ENCODE measurements at places on chromosomes 2 and 18.

- no peak for DNase-seq
Observed at GRCh38 chr2:219022041-219022440, 19.3 kb downstream of the CFAP65 start.

DNA sequence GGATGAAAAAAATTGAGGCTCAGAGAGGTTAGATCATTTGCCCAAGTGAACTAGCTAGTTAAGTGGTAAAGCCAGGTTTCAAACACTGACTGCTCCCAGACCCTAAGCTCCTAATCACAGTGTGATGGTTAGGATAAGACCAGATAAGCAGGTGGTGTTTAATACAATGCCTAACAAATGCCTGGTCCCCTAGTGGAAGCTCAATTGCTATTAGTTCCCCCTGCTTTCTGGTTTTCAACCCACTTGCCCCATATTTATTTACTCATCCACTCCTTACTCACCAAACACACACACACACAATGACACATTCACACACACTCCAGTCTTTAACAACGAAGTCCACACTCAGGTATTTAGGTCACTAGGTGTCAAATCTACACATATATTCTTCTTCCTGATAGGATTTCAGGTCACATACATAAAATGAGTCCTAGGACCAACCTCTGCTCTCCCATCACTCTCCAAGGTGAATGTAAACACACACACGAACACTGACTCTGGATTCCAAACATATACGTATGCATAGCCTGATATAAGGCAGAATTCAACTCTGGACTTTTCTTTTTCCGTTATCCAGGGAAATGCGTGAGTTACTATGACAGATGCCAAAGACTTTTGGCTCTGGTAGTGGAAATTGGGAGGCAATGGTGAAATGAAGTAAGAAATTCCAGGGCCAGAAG, 73.6 kb upstream of the TSPYL6 start:
- DNase-seq, result no peak

DNA sequence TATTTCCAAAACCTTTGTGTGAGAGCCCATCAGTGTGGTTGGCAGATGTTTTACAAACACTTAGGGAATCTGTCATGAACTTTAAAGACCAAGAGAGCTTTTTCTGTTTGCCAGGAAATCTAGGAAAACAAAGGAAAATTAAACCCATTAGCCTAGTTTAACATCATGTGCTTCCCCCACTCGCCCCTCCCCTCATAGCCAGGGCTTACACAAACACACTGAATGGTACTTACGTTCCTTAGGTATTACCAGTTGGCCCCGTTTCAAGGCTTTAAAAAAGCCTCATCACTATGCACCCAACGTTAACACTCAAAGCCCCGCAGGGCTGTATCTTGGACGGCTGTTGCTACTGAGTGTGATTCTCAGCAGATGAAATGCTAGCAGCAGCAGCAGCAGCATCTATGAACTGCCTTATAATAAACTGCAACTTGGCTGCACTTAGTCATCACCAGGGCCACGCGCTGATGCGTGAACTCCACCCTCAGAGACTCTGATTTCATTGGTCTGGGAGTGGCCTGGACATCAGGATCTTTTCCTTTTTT, 20.1 kb upstream of the TTC39C start:
- peak; percentile 94 for DNase-seq

GRCh38 chr2:3041246-3041645, 336.4 kb downstream of the EIPR1 start:
- no peak for DNase-seq

DNA sequence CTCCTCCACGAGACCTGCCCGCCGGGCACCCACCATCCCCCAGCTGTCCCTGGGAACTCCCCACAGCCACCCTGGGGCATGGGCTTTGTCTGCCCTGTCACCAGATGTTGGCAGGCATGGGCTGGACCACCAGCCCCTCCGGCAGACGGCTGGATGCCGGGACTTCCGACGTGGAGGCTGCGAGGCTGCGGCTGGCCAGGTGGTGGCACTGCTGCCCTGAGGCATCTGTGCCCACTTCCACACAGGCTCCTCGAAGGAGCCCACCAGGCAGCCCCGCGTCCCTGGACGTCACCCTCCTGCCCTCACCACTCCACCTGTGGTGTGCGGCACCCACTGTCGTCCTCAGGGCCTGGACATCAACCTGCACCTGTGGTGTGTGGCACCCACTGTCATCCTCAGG, 319.9 kb upstream of the SALL3 start:
- DNase-seq, result no peak

DNA sequence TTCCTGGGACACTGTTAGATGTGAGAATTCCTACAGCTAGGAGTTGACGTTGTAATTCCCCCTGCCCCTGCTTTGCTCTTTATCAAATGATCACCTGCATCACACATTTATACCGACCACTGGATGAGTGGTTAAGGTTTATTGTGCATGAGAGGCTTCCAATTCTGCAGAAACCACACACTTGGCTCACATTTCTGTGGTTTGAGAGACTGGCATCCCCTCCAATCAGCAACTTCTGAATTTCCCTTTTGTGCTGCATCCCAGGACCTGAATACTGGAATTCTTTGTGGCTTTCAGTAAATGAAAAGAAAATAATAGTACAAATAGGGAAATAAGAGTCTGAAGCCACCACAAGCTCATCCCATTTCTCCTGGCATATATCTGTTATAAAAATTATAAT, 628.7 kb upstream of the PIK3C3 start:
- no peak for DNase-seq

DNA sequence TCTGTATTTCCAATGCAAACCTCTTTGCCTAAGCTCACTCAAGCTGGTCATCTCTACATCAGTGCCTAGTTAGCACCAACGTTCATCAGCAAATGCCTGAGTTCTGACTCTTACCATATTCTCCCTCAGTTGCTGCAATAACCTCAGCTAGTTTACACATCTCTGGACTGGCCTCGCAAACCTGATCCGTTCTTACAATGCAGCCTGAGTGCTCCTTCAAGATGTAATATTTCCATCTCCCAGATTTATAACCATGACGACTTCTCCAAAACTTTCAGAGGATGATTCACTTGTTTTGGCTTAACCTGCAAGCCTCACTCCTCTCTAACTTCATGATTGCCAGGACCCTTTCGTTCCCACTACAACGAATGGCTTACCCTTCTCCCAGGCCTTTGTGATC, 69.7 kb downstream of the DIPK1C start:
- no peak for DNase-seq

- no peak for DNase-seq
Observed at GRCh38 chr2:240974771-240975572, 23.4 kb upstream of the SNED1 start.

GRCh38 chr18:34933909-34934661, 107.1 kb upstream of the MAPRE2 start:
- DNase-seq, result no peak

DNA sequence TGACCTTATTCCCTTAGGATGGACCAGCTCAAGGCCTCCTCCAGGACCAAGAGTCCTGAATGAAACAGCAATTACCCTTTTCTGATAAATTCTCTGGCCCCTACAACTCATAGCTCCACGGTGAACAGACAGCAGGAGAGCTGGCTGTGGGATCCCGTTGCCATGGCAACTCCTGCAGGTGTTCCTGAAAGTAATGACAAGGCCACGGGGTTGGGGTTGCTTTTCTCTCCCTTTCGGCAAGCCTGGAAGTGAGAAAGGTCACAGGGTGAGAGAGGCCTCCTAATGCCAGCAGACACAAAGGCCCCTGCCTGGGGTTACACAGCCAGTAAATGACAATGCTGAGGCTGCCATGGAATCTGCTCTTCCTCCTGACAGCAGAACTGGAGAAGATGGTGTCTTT, 403.0 kb downstream of the NBAS start:
- DNase-seq, result no peak

GRCh38 chr2:202201220-202202160, 36.9 kb downstream of the SUMO1 start:
- DNase-seq, result no peak

DNA sequence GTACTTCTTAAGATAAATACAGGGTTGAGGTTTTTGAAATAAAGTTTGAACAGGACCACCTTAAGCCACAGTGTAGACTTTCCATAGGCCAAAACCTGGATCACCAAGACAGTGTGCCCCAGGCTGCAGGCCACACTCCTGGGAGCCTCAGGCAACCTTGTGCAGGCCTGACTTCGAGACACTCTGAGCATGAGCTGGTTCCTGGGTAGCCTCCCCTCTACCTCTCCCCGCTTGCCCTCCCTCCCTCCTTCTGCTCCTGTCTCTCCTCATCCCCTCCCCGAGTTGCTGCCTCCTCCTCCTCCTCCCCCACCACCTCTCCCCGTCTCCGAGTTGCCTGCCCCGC, 10.6 kb upstream of the PROC start:
- DNase-seq, result no peak

DNA sequence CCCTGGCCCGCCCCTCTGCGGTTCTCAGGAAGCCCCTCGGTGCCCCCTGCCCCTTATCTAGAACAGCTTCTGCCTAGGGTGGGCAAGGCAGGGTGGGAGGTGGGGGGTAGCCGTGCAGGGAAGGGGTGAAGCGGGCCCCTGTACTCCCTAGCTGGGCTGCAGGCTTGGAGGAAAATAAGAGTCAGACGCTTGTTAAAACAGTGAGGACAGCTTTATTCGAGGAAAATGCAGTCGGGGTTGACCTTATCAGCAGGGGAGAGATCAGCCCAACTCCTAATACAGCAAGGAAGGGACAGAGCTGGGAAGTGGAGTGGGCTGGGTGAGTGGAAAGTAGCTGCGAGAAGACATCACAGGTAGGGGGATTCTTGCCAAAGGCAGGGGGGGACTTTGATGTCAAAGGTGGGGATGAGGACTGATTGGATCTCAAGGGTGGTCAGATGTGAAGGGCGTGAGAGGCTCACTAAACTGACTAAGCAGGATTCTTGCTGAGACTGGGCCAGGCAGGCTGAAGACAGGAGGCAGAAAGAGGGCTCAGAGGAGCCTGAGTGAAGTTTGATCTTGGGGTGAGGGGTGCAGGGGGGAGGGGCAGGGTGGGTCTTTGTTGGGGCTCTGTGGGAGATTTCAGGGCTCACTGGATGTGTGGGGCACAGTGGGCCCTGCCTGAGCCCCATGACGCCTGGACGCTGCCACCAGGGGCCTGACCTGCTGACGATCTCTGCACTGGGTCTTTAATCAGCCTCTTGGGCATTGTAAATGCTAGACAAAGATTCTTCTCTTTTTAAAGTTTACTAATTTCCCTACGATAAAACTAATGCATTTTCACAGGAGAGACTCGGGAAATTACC, 29.9 kb downstream of the HPCAL1 start:
- DNase-seq, result no peak

DNA sequence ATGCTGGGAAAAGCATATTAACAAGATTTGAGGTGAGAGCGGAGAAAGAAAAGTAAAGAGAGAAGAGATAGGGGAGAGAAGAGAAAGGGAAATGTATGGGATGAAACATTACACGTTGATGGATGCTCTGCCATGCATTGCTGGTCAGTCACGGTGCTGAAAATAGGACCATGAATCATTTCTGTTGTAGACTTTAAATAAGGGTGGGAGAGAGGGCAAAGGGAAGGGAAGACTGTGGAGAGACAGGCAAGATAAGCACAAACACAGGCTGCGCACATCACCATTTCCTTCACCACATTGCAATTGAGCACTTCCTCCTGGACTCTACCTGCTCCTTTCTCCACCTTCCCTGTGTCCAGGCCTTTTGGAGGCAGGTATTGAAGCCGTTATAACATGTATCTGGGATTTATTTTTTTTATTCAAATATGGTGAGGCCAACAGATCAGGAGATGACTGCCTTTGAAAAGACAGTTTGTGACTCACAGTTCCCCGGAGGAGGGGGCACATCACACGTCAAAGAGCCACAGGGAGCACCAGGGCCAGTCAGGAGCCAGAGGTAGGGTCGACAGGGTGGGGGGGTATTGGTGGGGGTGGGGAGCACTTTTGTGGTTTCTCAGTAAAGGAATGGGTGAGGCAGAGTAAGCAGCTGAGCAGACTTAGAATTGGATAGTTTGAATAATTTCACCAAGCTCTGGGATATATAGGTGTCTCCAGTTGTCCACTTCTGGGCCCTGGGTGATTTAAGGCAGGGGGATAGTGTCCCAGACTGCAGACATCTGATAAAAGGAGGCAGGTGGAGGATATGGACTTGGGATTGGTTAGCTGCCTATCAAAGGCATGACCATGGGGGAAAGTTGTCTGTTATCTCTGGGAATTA, 372.8 kb upstream of the ST6GAL2 start:
- DNase-seq, result no peak

GRCh38 chr2:212364112-212364985, 174.3 kb downstream of the ERBB4 start:
- peak; percentile 5 for DNase-seq

GRCh38 chr2:65654496-65654895, 222.1 kb upstream of the SPRED2 start:
- DNase-seq, result no peak

- DNase-seq, result no peak
Observed at GRCh38 chr18:38571651-38572050, 1006.1 kb upstream of the CELF4 start.

GRCh38 chr2:136248242-136248641, 130.3 kb upstream of the CXCR4 start:
- DNase-seq, result no peak

GRCh38 chr2:222232372-222232771, 66.4 kb downstream of the PAX3 start:
- DNase-seq, result no peak

GRCh38 chr2:189302274-189302948, 122.8 kb upstream of the COL5A2 start:
- DNase-seq, result no peak

- no peak for DNase-seq
Observed at GRCh38 chr18:475202-476031, 25.1 kb downstream of the COLEC12 start.

DNA sequence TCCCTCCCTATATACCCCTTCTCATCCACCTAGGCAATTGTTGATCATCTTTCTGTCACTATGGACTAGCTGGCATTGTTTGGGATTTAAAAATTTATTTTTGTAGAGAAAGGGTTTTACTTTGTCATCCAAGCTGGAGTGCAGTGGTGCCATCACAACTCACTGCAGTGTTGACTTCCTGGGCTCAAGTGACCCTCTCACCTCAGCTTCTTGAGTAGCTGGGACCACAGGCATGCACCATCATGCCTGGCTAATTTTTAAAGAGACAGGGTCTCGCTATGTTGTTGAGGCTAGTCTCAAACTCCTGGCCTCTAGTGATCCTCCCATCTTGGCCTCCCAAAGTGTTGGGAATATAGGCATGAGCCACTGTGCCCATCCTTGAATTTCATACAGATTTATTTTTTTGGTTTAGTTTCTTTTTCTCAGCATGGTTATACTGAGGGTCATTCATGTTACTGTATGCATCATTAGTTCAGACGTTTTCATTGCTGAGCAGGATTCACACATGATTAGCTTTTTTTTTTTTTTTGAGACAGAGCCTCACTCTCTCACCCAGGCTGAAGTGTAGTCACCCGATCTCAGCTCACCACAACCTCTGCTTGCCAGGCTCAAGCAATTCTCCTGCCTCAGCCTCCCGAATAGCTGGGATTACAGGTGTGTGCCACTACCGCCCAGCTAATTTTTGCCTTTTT, 8.6 kb upstream of the PCARE start:
- no peak for DNase-seq

- DNase-seq, result no peak
Observed at GRCh38 chr18:41695441-41695840, 259.6 kb upstream of the PIK3C3 start.

GRCh38 chr2:205883965-205884364, 201.7 kb downstream of the NRP2 start:
- no peak for DNase-seq

GRCh38 chr18:22935431-22935830, 2.3 kb downstream of the RBBP8 start:
- DNase-seq, result no peak

GRCh38 chr2:219198974-219199373, 7.6 kb upstream of the ZFAND2B start:
- DNase-seq, result no peak

GRCh38 chr18:3226048-3226447, 6.3 kb upstream of the MYOM1 start:
- DNase-seq, result no peak

All from fibroblast of the conjunctiva (primary cell).